CD4-positive, alpha-beta T cell treated with Interleukin-17A for 4 hours (primary cell): ENCODE measurements at places on chromosomes 12 and 14.

GRCh38 chr12:28603801-28604200 is 413.5 kb downstream of the CCDC91 start:
- no peak for DNase-seq

GRCh38 chr12:57128519-57129247 is 400 bp downstream of the LRP1 start:
- DNase-seq: peak; percentile 7

DNA sequence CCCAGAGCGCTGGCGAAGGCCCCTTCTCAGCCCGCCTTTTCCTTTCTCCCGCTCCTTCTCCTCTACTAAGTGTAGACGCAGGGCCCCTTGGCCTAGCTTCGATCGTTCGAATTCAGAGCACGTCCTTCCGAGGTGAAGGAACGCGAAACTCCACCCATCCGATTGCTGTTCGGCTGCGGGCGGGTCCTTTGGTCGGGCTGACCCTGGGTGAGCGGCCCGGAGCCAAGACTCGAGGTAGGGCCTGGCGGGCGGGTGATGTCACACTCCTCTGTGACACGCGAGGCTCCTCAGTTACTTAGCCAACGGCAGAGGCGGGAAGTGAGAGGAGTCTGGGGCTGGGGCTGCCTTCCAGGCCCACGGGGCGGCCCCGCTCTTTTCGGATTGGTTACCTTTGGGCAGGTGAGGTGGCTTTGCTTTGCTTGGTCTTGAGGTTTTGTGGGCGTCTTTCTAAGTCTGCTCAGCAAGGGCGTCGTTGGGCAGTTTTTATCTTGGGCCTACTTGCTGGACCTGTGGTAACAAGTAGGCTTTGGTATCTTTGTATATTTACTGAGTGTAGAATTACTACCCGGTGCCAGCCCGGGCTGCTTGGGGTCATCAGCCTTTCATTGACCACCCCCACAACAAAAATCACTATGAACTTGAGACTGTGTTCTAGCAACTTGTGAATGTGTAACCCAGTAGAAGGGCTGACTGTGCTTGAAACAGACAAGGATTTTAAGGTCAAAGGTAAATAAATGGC is 694 bp downstream of the TMBIM6 start:
- peak; percentile 86 for DNase-seq

- no peak for DNase-seq
Measured at GRCh38 chr14:32186248-32186647, 15.6 kb upstream of the RNU6-7 start.

DNA sequence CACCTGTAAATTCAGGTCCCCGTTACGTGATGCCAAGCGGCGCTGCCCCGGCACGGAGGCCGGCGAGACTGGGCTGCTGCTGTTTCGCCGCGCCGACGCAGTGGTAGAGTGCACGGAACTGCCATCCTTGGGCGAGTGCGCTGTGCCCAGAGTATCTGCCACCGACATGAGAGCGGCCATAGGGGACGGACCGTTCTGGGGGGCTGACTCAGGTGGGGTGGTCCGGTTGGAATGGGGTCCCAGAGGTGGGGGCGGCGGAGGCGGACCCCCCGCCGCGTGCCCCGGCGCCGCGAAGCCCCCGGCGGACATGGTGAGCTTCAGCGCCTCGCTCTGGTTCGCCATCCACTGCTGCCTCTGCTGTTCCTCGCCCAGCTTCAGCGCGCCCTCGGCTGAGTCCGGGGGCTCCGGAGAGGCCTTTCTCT is 2.8 kb downstream of the IRF2BPL start:
- DNase-seq: no peak
